ENCODE measurements at places on chromosomes 1 and 21.

- no peak for DNase-seq
These were observed 762.9 kb downstream of the LTN1 start for GRCh38 chr21:28229814-28230213.

DNA sequence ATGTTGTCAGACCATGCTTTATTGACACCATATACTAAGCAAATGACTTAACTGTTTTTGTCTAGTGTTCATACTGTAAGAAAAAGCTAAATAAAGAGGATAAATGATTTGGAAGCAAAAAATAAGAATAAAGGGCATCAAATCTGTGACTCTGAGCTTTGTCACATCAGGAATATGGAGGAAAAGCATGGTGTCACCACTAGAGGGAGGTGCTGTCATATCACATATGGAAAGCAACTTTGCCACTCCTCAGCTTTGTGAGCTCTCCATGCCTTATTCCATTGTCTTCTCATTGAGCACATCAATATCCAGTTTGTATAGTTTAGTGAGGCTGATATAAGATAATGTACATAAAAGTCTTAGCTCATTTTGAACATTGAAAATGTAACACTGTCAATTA, 20.8 kb upstream of the GBP1 start:
- no peak for DNase-seq

DNA sequence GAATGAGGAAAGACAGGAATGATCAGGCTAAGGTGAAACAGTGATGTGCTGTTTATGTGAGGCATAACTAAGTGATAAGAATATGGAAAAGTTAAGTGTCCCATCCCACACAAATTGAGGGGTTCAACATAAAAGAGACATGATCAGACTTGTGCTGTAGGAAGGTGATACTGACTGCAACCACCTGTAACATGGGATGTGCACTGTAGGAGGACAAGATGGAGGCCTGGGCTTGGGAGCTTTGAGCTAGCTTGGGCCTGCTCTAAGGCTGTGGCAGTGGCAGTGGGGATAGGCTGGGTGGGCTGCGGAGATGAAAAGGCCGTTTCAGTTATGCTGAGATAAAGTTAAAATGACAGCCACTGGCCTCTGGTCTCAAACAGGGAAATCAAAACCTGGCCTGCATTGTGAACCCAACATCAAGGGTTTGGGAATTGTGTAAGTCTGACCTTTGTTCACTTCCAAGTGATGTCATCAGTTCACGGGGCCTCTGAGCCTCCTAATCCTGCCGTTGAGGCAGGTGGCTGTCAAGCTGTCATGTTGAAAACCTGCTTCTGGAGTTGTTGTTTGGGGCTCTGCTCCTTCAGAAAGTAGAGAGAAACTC, 61.2 kb upstream of the TENT5C start:
- no peak for DNase-seq

DNA sequence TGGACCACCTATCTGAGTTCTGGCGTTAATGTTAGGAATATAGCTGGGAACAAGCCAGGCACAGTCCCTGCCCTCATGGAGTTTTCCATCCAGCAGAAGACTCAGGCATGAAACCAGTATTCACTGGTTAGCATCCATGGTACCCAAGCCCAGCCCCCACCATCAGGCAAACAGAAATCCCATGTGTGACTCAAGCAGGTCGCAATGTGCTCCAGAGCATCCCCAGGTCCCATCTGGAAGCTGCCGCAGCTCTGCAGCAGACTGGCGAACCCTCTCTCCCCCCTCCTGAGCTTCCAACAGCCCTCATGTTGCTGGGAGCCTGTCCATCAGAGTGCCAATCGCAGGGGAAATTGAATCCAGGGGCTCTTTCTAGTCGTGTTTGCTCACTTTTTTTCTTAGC, 174.2 kb downstream of the RRAGC start:
- no peak for DNase-seq

DNA sequence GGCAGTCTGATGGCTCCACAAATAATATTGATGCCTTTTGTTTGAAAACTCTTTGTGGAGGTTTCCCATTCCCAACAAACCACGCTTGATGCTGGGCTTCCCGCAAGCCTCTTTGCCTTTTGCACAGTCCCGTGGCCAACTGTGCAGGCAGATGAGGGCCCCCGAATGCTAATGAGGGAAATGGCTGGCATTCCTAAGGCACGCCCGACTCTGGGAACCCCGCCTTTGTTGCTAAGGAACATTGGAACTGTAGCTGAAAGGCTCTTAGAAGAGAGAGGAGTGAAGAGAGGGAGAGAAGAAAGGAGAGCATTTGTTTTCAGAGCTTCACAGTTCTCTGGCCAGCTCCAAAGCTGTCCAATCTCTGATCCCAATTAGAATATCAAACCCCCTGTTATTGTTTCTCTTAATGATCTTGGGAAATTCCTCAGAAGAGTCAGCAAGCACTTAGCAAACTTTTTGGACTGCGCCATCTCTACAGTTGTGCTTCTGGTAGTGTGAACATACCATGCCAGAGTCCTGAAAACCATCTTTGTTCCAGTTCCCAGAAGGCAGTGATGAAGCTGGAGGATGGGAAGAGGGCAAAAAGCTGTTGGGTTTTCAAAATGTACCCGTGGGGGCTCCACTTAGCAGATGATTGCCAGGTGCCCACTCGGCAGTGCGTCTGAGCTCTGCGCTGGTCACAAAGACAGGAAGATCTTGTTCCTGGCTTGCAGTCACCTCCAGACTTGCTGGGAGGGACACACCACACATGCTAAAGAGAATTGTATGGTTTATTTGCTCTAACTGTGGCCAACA, 60.1 kb upstream of the CYP2J2 start:
- DNase-seq: no peak

DNA sequence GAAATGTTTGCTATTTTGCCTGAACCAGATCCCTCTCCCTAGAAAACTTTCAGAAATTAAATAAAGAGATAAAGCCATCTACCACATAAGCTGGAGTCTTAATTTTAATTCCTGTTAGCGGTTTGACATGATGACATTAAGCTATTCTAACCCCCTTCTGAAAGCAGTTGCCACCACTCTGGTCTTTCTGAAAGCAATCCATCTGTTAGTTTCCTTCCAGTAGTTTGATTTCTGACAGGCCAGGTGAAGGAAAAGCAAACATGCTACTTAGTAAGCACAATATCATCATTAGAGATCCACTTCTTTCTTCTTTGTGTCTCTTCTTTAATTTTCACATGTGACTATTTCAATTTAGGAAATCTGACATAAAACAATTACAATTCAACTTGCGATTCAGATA, 39.9 kb downstream of the RGL1 start:
- no peak for DNase-seq

- DNase-seq: no peak
These were observed 60.7 kb downstream of the CCDC185 start for GRCh38 chr1:223453902-223454301.

GRCh38 chr1:43861988-43862735, 71.4 kb upstream of the ARTN start:
- peak; percentile 17 for DNase-seq

DNA sequence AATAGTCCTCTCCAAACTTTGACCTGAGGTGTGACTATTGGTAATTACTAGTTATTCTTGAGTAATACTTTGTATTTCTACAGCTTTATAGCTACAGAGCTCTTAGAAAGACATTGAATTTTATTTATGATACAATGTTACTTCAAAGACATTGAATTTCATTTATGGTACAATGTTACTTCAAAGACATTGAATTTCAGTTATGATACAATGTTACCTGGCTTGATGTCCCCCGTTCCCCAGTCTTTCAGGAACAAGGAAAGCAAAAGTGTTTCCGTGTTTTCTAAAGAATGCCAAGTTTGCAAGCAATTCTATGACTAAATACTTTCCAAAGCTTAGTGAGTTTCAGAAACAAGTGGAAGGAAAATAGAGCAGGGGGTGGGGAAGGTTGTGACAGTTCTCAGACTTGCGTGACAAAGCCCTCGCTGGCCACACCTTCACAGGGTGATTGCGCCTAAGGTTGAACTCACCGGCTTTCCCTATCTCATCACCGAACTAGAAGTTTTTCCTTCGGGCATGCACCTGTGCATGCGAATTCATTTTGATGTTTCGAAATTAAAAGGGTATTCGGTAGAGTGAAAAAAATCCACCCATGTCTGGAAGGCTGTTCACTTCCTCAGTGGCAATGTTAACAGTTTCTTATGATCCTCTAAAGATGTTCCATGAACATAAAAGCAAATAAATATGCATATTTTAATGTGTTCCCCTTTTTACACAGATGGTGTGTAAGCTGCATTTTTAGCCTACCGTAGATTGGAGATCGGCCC, 909 bp upstream of the PAXBP1 start:
- DNase-seq: peak; percentile 74

DNA sequence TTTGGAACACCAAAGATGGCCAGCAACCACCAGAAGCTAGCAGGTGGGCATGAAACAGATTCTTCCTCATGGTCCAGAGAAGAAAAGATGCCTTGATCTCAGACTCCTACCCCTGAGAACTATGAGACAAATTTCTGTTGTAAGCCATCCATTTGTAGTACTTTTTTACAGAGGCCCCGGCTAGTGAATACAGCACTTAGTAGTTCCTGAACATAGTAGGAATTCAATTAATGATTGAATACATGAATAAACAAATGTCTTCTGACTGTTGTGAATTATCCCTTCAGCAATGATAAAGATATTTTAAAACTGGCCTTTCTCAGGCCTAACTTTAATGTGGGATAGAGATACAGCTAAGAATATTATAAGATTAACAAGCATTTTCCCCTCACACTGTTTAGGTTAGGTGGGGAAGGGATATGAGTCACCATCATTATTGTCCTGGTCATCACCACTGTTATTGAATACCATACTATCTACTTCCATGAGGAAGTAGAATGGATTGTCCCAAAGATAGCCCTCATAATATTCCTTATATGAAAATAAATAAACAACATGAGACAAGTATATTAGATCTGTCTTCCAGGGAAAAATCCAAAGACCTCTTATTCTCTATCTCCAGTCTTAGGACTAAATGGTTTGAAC, 51.4 kb downstream of the ADCY10 start:
- no peak for DNase-seq

- DNase-seq: no peak
These were observed 16.3 kb upstream of the ADAMTSL4 start for GRCh38 chr1:150532860-150533259.

- DNase-seq: no peak
These were observed 744.1 kb upstream of the CHRM3 start for GRCh38 chr1:238642231-238642630.

DNA sequence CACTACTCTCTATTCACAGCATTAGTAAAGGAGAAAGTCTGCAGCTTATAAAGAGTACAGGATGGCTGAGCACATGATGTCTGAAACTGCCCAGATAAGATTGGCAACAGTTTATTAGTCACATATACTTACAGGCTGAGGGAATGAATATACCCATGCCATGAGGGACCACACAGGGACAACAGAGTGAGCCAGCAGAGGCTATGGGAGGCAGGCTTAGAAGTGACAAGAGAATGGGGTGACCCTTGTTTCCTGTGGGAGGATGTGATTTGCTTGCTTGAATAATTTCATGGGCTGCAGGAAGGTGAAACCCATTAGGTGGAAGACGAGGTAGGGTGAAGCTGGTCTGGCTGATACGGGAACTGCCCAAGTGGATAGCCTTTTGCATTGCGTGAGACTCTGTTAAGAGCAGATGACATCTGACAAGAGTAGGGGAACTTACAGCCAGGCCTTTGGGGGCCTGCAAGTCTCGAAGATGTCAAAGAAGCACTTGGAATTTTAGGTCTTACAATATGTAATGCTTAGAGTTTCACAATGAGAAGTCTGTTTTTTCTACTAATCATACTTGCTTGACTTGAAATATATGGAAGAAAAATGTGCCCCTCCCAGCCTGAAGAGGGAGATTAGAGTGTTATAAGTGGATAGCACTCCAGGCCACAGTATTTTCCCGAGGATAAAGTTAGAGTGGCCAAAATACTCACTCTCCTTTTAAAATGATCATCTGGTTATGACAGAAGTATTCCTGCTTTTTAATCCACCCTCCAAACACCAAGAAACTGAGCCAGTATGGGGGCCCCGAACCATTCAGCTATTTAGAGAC, 34.6 kb upstream of the TNFSF4 start:
- DNase-seq: no peak

GRCh38 chr1:50667272-50667671, 244.0 kb upstream of the DMRTA2 start:
- DNase-seq: no peak

GRCh38 chr1:7401814-7402547, 369.1 kb upstream of the VAMP3 start:
- peak; percentile 20 for DNase-seq

DNA sequence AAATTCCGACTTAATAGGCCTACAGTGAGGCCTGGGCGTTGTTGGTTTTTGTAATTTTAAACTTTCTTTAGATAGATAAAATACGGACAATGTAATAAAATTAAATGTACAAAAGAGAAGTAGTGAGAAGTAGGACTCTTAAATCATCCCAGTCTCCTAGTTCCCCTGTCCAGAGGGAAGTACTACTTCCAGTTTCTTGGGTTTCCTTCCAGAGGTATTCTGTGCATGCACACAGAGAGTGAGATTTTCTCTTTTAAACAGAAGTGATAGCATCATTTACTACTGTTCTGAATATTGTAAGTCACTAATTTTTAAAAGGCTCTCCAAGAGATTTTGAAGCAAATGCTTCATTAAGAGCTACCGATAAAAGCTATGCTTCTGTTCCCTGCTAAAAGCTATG, 7.2 kb upstream of the FNBP1L start:
- DNase-seq: no peak

GRCh38 chr1:39609618-39610331, 29.7 kb downstream of the HEYL start:
- peak; percentile 94 for DNase-seq

GRCh38 chr1:201284636-201285035, 1.3 kb downstream of the PKP1 start:
- no peak for DNase-seq

- no peak for DNase-seq
These were observed 139.7 kb downstream of the TSEN15 start for GRCh38 chr1:184191181-184191621.

DNA sequence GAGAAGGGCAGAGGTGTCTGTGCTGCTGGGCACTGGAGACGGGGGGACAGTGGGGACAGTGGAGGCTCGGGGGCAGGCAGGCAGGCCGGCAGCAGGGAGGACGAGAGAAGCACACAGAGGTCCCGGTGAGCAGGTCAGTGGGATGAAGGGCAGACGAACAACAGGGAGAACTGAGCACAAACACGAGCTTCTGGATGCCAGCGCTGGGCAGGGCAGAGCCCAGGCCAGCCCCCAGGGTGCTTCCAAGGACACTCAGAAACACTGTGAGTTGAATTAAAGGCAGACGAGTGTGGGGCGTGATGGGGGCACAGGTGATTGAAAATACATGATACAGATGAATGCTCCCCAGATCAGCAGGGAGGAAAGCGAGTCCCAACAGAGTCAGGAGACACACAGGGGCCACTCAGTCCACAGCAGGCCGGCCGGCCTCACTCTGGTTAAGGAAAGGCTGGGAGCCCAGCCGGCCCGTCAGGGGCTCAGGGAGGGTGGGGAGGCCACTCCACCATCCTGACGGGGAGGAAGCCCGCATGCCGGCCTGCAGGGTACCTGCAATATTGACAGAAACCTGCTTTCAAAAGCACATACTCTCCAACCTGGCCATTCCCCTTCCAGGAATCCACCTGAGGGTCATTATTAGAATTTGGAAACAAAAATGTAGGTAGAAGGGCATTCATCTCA, 14.1 kb downstream of the SLC19A1 start:
- DNase-seq: peak; percentile 34

All from activated CD8-positive, alpha-beta memory T cell treated with anti-CD3 and anti-CD28 coated beads, Interleukin-2, amount 50 U/mL, for 48 hours (primary cell).